CD4-positive, alpha-beta T cell treated with Interferon alpha-2 for 1 hour (primary cell): ENCODE measurements at places on chromosomes 6 and 20.

GRCh38 chr20:4471221-4471620, 250.5 kb upstream of the PRND start:
- DNase-seq, result no peak

GRCh38 chr20:64131406-64131805, 24.0 kb upstream of the NPBWR2 start:
- no peak for DNase-seq

GRCh38 chr6:35128496-35128895, 12.6 kb downstream of the TCP11 start:
- no peak for DNase-seq

- DNase-seq, result no peak
These were observed 114.0 kb downstream of the VEGFA start for GRCh38 chr6:43883847-43884651.

GRCh38 chr20:63884506-63885263, 10.2 kb upstream of the DNAJC5 start:
- no peak for DNase-seq

DNA sequence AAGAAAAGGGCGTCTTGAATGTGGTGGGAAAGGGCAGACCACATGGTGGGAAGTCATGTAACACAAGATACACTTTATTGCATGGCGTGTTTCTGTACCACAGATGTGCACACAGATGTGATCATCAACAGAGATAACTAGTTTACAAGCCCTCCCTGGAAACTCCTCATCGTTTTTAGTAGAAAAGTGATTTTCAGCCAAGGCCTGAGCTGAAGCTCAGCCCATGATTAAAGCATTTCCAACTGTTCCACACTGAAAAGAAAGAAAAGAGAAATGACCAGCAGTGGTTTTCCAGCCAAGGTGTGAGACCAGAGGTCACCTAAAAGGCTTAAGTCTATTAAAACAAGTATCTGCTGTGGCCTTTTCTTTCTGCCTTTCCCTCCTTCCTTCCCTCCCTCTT, 463.9 kb upstream of the JAG1 start:
- DNase-seq, result no peak

- no peak for DNase-seq
These were observed 112.7 kb downstream of the RTN4IP1 start for GRCh38 chr6:106516616-106517015.

DNA sequence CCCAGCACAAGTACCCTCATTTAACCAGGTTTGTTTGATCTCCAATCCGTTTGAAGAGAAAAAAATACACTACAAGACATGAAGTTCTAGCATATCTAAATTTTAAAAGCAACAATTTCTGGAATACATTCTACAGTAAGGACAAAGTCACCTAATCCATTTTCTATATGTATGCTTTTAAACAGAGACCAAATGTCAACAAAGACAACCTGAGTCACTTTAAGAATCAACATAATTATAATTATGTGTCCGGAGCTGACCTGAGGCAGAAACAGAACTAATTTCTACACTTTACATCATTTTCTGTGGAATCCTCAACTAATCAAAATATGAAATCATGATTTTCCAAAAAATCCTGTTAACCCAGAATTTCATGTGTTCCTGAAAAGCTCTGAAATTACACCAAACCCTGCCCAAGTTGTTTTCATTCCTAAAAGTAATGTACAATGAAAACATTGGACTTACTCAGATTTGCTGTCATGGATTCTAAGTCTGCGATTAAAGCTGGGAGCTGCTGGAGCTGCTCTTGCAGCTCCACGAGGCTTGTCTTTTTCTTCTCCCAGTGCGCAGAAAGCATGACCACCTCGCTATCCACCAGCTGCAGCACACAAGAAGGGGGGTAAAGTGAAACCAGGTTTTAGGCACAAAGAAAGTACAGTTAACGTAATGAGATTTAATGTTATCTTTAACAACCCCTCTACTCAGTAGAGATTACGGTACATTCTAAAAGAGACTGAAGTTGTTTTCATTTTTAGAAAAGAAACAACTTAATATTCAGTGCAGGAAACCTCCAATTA, 35.8 kb downstream of the DTNBP1 start:
- DNase-seq, result no peak

DNA sequence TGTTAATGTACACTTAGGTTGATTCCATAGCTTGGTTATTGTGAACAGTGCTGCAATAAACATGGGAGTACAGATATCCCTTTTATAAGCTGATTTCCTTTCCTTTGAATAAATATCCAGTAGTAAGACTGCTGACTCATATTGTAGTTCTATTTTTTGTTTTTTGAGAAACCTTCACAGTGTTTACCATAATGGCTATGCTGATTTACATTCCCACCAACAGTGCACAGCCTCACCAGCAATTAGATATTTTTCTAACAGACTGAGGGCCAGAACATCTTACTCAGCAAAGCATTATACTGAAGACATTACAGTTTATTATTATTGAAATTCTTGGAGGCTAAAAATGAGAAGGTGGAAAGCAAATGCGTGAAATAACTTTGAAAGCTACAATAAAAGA, 187.3 kb upstream of the HEY2 start:
- DNase-seq, result no peak

GRCh38 chr6:164570801-164571200, 738.6 kb downstream of the C6orf118 start:
- DNase-seq, result no peak

DNA sequence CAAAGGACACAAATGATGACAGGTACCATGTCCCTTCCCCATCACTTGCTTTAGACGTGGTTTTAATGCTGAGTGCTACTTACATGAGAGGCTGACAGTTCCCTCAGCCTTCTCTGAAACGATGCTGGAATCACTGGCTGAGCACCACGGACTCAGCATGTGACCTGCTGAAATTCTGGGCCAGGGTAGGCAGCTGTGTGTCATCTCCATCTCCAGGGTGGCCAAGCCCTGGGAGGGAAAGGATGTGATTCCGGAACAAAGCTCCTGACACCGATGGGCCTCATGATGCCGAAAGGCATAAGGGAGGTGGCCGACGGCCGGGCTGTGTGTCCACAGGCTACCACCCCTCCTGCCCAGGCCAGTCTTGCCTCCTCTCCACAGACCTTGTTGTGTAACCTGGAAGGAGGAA, 184.3 kb upstream of the CST7 start:
- DNase-seq, result no peak

GRCh38 chr20:44186674-44187053, 324 bp downstream of the JPH2 start:
- DNase-seq, result no peak

GRCh38 chr6:97128507-97128906, 154.5 kb downstream of the MMS22L start:
- DNase-seq, result no peak
